ENCODE measurements at places on chromosomes 11 and 22.

DNA sequence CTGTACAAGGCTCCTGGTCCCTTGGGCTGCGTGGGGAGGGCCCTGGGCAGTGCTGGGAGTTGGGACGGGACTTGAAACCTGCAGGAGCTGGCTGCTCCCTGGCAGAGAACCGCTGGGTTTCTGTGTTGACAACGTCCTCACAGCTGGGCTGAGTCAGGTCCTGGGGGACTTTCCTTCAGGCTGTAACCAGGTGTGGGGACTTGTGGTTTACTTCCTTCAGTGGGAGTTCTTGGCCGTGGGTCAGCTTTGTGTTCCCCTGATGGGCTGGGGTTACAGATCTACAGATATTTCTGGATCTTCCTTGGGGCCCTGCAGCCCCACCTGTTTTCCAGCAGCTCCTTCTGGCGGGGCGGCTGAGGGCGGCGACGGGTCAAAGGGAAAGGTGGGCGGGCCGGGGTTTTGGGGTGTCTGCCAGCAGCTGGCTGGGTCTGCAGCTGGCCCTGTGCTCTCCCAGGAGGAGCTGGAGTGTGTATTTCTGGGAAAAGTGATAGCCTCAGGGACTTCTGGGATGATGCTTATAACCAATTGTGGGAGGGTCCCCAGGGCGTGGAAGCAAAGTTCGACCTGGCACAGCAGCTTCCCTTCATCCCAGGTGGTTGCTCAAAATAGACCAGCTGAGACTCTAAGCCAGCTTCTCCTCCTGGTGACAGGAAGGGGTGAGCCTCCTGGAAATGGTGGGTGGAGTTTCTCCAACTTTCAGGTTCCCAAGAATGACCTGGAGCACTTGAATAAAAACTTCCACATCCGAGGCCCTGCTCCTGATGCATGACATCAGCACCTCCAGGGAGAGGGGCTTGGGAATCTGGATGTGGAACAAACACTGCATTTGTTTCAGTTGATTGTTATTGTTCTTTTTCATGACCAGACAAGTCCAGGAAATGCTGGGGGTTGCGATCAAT lies 19.1 kb downstream of the ST14 start:
- DNase-seq = no peak

DNA sequence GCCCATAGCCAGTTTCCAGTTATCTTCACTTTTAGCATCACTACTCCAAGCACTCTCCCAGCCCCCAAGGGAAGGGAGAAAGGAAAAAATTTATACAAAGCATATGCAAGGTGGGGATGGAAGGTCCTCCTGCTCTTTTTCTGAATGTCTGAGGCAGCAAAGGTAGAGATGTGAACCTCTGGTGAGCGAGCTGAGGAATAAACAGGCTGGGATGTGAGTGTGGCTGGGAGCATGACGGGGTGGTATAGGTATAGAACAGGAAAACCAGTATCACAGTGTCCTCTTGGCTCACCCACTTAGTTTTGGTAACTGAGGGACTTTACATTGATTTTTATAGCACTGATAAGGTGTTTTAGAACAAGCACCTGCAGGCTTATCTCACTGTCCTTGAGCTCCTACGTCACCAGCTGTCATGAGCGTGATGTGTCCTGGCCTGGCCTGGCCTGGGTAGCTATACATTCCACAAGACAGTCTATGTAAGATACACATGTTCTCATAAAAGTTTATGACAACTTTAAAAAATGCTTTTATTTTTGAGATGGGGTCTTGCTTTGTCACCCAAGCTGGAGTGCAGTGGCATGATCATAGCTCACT lies 10.3 kb upstream of the POLD3 start:
- no peak for DNase-seq

GRCh38 chr11:77259641-77260040 lies 41.8 kb downstream of the GDPD4 start:
- DNase-seq = no peak

DNA sequence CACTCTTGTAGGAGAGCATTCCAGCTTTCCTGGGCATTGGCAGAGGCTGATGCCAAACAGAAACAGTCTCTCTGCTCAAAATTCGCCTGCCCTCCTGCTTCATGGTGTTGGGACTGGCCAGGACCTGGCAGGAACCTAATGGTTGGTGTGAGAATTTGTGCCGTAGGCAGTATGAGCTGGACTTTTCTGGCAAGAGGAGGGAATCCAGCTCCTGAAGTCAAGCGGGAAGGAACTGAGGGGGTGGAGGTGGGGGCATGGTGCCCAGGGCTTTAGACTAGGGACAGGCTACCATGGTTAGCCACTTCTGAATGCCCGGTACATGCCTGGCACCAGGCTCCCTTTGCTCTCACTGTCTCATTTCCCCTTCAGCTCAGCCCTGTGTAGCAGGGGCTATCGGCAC lies 6.9 kb upstream of the TOMM22 start:
- no peak for DNase-seq

DNA sequence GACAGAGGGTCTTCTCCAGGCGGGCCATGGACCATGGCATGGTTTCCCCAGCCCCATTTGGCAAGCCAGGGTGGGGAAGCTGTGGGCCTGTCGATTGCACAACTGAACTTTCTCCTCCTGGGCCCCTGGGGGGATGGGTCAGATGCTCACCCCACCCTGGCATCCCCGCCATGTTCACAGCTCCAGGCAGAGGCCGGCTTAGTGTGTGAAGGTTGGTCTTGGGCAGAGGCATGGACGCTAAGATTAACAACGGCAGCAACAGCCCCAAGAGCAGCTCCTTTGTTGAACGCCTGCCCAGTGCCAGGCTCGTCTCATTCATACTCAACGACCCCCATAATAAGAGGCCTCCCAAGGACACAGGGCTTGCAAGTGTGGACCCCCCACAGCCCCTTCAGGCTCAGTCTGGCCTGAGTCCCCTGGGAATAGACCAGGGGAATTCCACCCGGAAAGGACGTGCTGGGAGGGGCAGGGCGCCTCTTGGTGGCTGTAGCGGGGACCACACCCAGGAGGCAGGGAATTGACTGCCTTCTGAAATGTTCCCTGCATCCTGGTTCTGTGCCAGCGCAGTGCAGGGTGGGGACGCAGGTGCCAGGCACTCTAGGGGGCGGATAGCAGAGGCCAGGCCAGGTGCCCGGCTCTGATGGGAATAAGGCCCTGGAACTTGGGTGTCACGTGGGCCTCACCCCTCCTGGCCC lies 8.3 kb downstream of the TSPO start:
- DNase-seq = no peak

DNA sequence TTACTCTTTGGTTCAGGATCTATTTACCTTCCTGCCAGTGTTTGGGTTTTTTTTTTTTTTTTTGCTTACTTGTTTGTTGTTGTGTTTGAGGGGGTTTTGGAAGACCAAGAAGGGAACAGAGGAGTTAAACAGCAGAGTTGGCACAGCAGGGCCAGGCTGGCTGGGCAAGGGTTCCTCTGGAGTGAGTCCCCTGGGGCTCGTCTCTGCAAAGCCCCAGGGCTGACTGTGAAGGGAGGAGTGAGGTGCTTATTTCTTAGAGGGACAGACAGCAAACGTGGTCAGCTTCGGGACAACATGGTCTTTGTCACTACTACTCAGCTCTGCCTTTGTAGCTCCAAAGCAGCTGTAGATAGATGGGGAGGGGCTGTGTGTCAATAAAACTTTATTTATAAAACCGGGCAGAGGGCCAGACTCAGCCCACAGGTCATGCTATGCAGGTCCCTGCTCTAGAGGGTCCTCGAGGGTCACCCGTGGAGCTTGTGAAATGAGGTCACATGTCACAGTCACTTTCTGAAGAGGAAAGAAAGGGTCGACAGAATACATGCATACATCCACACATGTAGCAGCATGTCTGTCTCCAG lies 1404.7 kb downstream of the BRD1 start:
- no peak for DNase-seq

DNA sequence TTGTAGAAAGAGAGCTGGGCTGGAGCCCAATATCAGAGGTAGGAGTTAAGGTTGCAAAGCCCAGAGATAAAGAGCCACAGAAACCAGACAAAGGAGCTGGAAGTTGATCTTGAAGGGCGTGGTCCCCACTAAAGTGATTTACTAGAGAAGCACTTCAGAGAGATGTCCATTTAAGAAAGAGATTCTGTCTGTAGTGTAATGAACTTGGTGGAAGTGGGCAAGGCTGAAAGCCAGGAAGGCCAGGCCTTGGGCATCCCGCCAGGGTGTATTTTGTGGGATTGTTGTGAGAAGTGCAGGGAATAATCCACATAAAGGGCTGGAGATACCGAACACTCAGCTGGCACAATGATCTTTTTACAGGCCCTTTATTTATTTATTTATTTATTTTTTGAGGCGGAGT lies 1398.8 kb downstream of the TBC1D22A start:
- DNase-seq = no peak

GRCh38 chr11:15651033-15651432 lies 536.3 kb downstream of the INSC start:
- no peak for DNase-seq

DNA sequence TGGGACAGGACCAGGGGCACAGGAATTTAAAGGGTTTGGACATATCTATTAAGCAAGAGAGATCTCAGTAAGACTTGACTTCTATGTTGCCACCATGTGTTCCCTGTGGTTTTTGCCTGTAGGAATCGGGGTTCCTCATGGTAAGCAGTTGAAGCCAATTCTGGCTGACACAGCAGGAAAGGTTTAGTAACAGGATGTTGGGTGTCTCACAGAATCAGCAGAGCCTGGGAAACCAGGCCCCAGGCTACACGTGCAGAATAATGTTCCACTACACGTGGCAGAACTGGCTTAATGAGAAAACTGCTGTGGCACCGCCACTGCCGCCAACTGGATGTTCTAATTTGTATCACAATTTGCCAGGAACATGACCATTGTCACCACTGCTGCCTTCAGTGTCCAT lies 264.6 kb upstream of the PLET1 start:
- DNase-seq = no peak

Measured in CD8-positive, alpha-beta T cell (primary cell).